ENCODE measurements at places on chromosomes 3 and 15.
A peak's percentile ranks its signal among the peaks of the same experiment; 100 is the strongest.

DNA sequence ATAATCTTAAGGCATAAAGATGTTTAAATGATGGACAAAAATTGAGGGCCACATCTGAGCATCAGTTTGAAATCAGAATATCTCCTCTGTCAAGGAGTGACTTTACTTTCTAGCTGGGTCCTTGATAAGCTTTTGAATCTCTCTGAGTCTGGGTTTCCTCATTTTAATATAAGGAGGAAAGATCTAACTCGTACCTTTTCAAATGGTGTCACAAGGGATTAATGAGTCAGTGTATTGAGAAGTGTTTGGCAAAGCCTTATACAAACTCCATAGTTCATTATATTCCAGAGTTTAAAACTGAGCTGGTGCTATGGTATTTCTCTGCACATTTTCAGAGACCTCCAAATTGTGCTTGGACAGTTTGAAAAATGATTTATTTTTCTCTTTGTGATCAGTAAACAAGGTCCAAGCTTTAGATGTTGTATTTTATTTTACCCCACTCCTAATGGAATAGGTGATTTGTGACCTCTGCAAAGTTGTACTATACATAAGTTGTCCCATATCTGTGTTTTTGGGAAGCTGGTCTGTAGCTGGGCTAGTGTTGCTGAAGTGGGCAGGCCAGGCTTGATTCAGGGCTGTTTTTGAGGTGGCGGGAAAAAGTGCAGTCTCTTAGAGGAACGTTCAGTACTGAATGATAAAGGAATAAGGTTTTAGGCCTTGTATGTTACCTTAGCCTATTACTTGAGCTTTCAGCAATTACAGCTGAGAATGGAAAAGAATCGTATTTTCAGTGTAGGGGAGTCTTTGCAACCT is 5.6 kb downstream of the FNDC3B start:
- peak; percentile 40 for DNase-seq

DNA sequence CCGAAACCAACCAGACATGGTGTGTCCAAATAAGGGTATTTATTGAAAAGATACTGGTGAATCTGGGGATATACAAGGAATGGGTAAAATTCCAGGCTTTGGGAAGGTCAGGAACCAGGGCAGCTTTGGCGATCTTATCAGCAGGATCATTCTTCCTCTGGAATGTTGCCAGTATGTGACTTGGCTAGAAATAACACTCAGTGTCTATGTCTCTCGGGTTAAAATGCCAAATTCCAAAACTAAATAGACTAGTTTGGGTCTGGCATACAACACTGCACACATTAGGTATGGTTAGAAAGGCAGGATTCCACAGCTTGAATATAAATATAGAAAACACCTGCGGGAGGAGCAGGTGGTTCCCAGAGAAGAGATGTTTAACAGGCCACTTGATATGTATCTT is 220.2 kb upstream of the CD96 start:
- DNase-seq: no peak

- peak; percentile 94 for DNase-seq
Observed at GRCh38 chr15:90869601-90870353, 1.4 kb downstream of the FURIN start.

GRCh38 chr3:168952551-168952950 is 711.0 kb downstream of the MECOM start:
- DNase-seq: no peak

GRCh38 chr3:59049671-59050331 is at the start of gene CFAP20DC:
TSS of gene CFAP20DC (minus strand) at chr3:59050025. CDS start at chr3:59049631, 394 bp downstream.
- DNase-seq: peak; percentile 95

GRCh38 chr3:25096536-25096935 is 331.5 kb upstream of the RARB start:
- no peak for DNase-seq

DNA sequence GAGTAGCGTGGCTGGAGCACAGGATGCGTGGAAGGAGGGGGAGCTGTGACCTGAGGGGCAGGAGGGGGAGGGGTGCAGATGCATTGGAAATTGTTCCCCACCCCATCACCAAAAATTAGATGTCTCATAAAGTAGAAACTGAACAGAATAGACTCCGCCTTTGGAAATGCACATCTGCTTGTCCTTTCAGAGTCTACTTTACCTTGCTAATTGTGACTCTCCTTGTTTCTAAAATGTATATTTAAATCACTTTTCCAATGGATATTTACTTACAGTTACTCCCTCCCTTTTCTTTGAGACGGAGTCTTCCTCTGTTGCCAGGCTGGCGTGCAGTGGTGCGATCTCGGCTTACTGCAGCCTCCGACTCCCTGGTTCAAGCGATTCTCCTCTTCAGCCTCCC is 30.6 kb downstream of the SPG21 start:
- DNase-seq: no peak

DNA sequence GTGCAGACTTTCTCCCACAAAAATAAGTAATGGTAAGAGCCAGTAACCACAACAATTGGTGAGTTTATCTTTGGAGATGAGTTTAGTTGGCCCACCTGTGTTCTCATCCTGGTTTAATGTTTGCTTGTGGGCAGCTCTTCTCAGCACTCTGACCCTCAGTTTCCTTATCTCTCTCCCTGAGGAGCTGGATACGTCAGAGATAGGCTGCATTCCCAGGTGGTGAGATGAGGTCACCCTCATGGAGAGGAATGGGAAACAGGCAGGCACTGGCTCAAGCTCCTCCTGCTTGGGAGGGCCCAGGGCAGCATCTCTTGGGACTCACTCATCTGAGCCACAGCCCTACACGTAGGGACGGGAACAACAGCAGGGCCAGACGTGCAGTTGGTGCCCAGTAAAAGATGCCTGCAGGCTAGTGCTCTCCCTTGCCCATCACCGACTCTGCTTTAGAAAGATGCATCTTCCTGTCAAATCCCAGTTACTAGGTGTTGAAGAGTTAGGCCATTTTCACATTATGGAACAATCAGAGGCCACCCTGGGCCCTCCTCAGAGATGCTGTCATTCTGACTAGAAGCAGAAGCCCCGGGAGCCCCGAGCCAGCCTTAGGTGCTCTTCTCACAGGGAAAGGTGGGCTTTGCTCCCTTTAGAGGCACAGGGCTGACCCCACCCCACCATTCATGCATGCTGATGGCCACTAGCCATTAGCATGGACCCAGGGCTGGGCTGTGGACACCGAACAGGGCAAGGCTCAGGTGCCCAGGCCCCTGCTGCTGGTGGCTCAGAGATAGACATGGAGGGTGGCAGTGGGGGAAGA is 59.7 kb downstream of the GRIP2 start:
- DNase-seq: no peak

GRCh38 chr15:100189319-100189718 is 152.5 kb downstream of the ADAMTS17 start:
- no peak for DNase-seq

DNA sequence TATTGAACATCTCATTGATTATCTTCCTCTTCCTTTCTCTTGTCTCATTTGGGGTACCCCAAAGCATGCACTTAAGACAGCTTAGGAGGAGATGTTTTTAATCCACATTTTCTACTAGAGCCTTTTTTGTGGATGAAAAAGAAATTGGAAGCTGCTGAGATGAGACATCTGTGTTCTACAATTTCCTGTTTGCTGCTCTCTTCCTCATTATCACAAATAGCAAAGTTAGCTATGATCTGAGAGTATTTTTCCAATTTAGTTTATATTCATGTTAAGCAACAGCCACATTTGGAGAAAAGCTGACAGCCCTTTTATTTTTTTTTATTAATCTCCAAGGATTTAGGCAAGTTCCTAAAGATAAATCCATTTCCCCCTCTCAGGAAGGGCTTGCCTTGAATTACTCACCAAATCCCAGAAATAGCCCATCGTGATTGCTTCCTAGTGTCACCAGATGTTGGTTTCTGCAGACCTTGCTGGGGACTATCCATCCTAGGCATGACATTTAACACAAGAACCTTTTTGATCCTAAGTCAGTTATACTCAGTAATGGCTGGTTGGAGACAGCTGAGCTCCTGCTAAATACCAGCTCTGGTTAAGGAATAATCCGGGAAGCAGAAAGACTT is 70.8 kb upstream of the FILIP1L start:
- DNase-seq: peak; percentile 26

GRCh38 chr15:67542420-67543347 is at the start of gene MAP2K5:
TSS of gene MAP2K5 (plus strand) at chr15:67542703. CDS start at chr15:67543336, 633 bp downstream.
- DNase-seq: peak; percentile 91

GRCh38 chr3:138222942-138223287 is 35.8 kb downstream of the ARMC8 start:
- DNase-seq: peak; percentile 30

DNA sequence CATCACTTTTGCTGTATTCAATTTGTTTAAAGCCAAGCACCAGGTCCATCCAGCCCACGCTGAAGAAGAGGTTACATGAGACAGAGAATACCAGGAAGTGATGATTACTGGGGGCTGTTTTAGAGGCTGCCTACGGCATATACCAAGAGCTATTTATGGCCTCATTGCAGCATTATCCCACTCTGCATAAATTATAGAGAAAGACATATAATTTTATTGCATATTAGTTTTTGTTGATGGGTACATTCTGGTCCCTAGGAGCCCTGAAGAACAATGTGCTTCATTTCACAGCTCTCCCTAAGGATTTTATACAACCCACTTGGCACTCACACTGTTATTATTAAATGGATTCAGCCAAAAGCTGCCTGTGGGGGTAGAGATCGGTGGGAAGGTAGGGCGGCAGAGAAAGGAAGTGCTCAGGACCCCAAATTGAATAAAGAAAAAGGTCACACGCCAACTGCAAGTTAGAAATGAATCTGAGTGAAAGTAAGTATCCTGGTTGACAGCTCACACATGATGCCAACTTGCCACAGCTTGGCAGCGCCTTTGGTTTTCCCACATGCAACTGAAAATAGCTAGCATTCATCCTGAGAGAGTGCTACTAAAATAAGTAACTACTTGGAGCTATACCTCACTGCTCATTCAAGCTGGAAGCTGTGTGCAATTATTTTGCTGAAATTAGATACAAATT is 73.7 kb downstream of the CCNL1 start:
- no peak for DNase-seq

GRCh38 chr15:66419471-66419870 is 32.8 kb downstream of the MAP2K1 start:
- DNase-seq: peak; percentile 46

DNA sequence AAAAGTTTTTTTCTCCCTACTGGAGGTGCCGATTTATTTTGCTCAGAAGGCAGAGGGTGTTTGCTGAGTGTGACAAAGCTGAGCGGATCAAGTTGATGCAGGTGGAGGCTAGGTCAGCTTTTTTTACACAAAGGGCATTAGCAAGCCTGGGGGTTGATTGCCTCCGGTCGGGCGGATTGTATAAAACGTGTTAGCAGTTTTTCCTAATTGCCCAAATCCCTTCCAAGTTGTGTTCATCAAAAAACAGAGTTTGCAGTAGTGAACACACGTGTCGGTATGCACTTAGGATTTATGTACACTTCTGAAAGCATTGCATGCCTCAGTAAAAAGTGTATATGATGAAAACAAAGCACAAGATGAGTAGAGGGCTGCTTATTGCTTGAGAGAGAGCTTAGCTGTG is 2.6 kb downstream of the GPR160 start:
- no peak for DNase-seq

GRCh38 chr15:101233651-101234280 is 18.1 kb downstream of the CHSY1 start:
- no peak for DNase-seq

DNA sequence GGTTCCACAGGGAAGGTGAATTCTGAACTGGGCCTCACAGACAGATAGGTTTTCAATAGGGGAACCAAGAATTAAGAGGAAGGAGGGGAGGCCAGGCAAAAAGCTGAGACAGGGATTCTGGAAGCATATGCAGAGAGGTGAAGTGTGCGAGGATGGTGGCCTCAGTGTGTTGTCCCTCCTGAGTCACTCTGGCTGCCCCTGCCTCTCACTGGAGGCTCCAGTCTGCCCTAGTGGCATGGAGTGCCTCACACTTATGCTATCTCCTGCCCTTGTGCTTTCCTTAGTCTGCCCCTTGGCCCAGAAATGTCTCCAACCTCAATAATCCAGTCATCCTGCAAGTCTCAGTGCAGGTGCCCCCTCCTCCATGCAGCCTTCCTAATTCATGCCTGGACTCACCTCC is 32.2 kb upstream of the RBP1 start:
- DNase-seq: peak; percentile 36

DNA sequence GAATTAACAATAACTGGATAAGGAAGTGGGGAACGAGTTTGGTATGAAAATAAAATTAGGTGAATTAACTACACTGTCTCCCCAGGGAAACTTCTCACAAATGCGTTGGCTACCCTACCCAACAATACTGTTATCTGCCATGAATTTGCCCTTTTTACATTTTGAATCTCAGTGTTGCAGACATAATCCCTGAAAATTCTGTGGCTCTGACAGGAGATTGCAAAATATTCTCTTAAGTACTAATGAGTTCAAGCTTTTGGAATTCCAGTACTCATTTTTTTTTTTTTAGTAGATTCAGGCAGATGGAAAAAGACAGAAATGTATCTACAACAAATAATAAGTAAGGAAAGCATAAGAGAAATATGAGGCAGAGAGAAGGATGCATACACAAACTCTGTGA is 332.6 kb downstream of the LSAMP start:
- DNase-seq: no peak

GRCh38 chr3:40829876-40830275 is 305.1 kb downstream of the ZNF621 start:
- DNase-seq: no peak

GRCh38 chr15:24054547-24055245 is 367.6 kb upstream of the NDN start:
- DNase-seq: no peak

- no peak for DNase-seq
Observed at GRCh38 chr3:189688262-189688661, 57.1 kb downstream of the TP63 start.

GRCh38 chr15:90956274-90957030 is 1.8 kb downstream of the RCCD1 start:
- peak; percentile 91 for DNase-seq

DNA sequence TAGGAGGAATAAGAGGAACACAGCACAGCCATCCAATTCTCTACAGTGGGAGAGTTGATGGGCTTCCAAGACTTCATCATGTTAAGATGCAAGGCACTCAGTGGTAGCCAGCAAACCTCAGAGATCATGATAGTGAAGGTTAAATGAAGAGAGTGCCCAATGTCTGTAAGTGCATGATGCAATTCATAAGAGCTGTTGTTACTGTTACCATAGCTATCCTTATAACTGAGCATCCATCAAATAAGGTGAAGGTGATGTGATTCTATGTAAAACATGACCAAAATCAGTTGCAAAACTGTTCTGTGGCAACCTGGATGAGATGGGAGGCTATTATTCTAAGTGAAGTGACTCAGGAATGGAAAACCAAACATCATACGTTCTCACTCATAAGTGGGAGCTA is 289.7 kb downstream of the MAGI1 start:
- DNase-seq: no peak

GRCh38 chr3:151107177-151107576 is 21.7 kb downstream of the MED12L start:
- DNase-seq: no peak

- peak; percentile 46 for DNase-seq
Observed at GRCh38 chr15:74648051-74648842, 32.6 kb downstream of the CLK3 start.

- no peak for DNase-seq
Observed at GRCh38 chr15:98034731-98035130, 74.2 kb downstream of the ARRDC4 start.

- DNase-seq: no peak
Observed at GRCh38 chr3:195062866-195063540, 208.0 kb downstream of the XXYLT1 start.
